ENCODE measurements at places on chromosomes 1 and 21. TPM values are rescaled to one million over a fixed set of nuclear protein-coding genes. Genes with fewer than 3 reads are reported as not detected.

The TCHH gene
- total RNA-seq, result 0.50 TPM

The BEST4 gene
- total RNA-seq, result not detected

The RAB7B gene
- total RNA-seq, result 2.5 TPM

The PDPN gene
- 6.9 TPM for total RNA-seq

The GPATCH3 gene
- total RNA-seq, result 9.2 TPM

The TBX19 gene
- total RNA-seq, result 2.0 TPM

The CYP4A22 gene
- total RNA-seq, result not detected

The S100A16 gene
- total RNA-seq, result 33.2 TPM

The C1orf185 gene
- not detected for total RNA-seq

The RYR2 gene
- total RNA-seq, result 56.3 TPM

The SPRR2B gene
- total RNA-seq, result not detected
